ENCODE measurements at places on chromosomes 5 and 9. TPM values are rescaled to one million over a fixed set of nuclear protein-coding genes. Genes with fewer than 3 reads are reported as not detected.

PLAA gene
- total RNA-seq = 46.2 TPM

GDF9 gene
- 0.35 TPM for total RNA-seq

ANKRD34B gene
- total RNA-seq = 0.05 TPM

FAM53C gene
- total RNA-seq = 30.7 TPM

PCDHA3 gene
- 0.05 TPM for total RNA-seq

CFAP90 gene
- total RNA-seq = not detected

TSSK1B gene
- total RNA-seq = not detected

CRB2 gene
- total RNA-seq = not detected

VLDLR gene
- 18.0 TPM for total RNA-seq

PLGRKT gene
- total RNA-seq = 13.0 TPM

SNX18 gene
- 29.2 TPM for total RNA-seq

CLK4 gene
- 7.4 TPM for total RNA-seq

TMEM174 gene
- not detected for total RNA-seq

LCN15 gene
- not detected for total RNA-seq

PRRT1B gene
- total RNA-seq = not detected

PITX1 gene
- not detected for total RNA-seq

STPG3 gene
- not detected for total RNA-seq

SLC6A7 gene
- not detected for total RNA-seq

IL4 gene
- not detected for total RNA-seq

GRXCR2 gene
- not detected for total RNA-seq

CMYA5 gene
- 0.06 TPM for total RNA-seq

SLC23A1 gene
- total RNA-seq = not detected

Data from glomerular endothelial cell (primary cell).